ENCODE measurements at places on chromosomes 7 and 10.

DNA sequence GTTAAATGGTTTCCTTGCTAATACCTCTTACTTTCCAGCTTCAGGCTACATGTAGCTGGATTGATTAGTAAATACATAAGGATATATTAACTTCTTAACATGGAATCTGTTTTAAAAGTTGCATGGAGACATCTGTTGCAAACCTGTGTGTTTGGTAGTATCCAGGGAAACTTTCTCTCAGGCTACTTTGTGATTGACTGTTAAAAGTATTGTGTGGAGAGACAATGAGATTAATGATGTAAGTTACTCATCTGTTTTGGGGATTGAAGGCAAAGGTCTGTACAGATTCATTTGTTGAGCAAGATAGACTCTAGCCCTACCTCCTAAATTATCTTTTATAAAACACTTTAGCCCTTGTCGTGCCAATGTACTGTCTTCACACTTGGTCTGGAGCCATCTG lies 6.6 kb downstream of the CREB5 start:
- DNase-seq: no peak

- DNase-seq: no peak
Measured at GRCh38 chr7:148906707-148907498, 22.8 kb upstream of the EZH2 start.

DNA sequence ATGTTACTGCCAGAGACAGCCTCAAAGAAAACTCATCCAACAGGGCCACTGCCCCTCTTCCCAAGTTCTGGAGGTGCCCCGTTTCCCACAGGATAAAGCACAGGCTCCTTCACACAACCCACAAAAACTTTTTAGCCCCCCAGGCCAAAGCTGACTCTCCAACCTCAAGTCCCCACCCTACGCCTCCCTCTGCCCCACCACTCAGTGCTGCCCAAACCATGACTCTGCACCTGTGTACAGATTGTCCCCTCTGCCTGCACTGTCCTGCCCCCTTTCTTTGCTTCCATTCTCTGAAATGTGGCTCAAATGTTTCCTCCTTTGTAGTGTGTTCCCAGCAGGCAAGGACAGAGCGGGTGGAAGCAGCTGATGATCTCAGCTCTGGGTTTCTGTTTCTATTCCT lies 284.0 kb downstream of the GRID1 start:
- no peak for DNase-seq

- DNase-seq: no peak
Measured at GRCh38 chr10:78035933-78036583, 2.4 kb downstream of the RPS24 start.

DNA sequence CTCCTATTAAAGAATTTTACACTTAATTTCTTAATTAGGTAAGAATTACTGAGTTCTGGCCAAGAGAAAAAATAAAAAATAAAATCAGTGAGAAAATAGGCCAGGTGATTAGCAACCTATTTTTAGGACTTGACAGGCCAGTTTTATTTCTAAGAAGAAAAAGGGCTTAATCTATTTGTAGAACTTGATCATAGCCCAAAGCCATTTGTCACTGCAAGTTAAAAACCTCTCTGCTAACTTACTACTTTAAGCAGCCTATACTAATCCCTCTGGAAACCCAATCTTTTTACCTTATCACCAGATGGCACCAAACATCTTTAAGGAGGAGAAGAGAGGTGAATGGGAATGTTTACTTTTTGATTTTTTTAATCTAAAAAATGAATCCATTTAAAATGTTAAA lies 222.1 kb upstream of the RHOBTB1 start:
- DNase-seq: no peak

All from HFFc6 (cell line).